RPMI7951 (cell line): ENCODE measurements at places on chromosomes 3 and 15.

- DNase-seq: no peak
These were observed 49.5 kb downstream of the GPR176 start for GRCh38 chr15:39870537-39870936.

- DNase-seq: no peak
These were observed 341.3 kb downstream of the LSAMP start for GRCh38 chr3:116103868-116104530.

GRCh38 chr3:11461226-11461625, 182.5 kb downstream of the VGLL4 start:
- DNase-seq: no peak

DNA sequence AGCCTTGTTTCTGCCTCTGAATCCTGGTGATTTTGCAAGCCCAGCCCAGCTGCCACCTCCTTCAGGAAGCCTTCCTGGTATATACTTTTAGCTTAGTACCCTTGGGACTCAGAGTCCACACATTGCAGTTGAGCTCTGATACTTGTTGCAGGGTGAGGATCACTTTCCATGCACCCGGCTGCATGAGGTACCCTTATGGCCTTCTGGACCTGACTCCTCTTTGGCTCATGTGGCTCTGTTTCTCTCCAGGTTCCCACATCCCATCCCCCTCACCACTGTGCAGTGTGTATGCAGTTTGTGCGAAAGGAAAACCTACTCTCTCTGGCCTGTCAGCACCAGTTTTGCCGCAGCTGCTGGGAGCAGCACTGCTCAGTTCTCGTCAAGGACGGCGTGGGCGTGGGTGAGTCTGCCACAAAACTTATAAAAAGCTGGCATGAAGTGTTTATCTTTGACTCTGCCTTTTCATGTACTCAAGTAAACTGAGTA, 23.1 kb upstream of the P4HTM start:
- DNase-seq: no peak

- no peak for DNase-seq
These were observed 43.6 kb downstream of the DMXL2 start for GRCh38 chr15:51579012-51579411.

DNA sequence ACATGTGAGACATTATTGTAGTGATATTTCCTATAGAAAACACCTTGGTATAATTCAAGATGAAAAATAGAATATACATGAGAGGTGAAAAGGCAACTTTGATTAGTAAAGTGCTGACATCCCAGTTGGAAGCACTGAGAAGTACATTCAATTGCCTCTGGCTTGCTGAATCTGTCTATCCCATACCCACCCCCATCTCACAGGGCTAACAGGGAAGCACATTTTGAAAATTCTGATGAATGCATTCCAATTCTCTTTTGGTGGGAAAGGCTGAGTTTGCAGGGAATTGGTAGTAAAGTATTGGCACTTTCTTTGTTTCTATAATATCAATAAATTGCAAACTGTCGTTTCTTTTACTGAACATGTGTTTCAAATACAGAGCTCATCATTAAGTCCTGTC, 122.9 kb downstream of the MBNL1 start:
- no peak for DNase-seq

- peak; percentile 91 for DNase-seq
These were observed 65.5 kb downstream of the GALK2 start for GRCh38 chr15:49235446-49236124.

GRCh38 chr15:70754862-70755261, 8.5 kb downstream of the UACA start:
- DNase-seq: no peak

GRCh38 chr15:78985859-78986475, 41.1 kb upstream of the CTSH start:
- DNase-seq: no peak

GRCh38 chr3:146594843-146595482, 10.2 kb downstream of the PLSCR5 start:
- peak; percentile 16 for DNase-seq

DNA sequence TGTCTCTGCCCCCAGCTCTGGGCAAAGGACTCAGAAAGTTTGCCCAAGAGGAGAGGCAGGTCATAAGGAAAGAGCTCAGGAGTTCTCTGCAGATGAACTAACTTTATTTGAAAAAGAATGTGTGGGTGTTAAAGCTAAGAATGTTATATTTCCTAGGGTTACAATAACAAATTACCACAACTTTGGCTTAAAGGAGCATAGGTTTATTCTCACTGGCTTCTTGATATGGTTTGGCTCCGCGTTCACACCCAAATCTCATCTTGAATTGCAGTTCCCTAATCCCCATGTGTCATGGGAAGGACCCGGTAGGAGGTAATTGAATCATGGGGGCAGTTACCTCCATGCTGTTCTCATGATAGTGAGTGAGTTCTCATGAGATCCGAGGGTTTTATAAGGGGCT, 383.7 kb upstream of the CFAP20DC start:
- no peak for DNase-seq

GRCh38 chr3:188196232-188196990, 42.5 kb downstream of the LPP start:
- DNase-seq: peak; percentile 38

GRCh38 chr15:50024281-50024680, 94.8 kb downstream of the ATP8B4 start:
- no peak for DNase-seq

DNA sequence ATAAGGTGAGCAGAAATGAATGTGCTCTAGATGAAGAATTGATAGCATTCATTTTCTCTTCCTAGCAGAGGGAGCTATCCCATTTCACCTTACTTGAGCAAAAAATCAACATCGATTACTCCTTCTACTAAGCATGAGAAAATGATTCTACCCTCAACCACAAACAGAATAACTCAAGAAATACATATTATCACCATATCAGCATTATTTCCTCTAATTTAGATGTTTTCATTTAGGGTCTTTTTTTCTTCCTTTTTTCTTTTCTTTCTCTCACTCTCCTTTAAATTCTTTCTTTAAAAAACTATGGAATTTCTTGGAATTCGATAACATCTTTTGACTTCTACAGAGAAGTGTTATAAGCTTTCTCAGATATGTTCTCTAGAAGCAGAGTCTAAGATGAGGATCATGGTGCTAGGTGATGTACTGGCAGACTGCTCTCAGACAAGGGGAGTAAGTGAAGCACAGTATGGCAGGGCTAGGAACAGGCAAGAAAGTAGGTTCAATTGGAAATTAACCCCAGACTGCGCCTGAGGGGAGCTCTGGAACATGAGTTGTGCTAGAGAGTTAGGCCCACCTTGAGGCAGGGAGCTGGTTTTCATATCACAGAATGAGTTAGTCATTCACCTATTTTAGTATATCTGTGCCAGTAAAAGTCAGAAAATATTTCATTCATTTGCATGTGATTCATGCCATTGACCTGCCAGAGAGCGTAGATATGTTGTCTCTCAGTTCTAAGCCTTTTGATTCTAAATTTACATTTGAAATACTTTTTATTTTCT, 279.2 kb upstream of the KCNH8 start:
- DNase-seq: no peak

DNA sequence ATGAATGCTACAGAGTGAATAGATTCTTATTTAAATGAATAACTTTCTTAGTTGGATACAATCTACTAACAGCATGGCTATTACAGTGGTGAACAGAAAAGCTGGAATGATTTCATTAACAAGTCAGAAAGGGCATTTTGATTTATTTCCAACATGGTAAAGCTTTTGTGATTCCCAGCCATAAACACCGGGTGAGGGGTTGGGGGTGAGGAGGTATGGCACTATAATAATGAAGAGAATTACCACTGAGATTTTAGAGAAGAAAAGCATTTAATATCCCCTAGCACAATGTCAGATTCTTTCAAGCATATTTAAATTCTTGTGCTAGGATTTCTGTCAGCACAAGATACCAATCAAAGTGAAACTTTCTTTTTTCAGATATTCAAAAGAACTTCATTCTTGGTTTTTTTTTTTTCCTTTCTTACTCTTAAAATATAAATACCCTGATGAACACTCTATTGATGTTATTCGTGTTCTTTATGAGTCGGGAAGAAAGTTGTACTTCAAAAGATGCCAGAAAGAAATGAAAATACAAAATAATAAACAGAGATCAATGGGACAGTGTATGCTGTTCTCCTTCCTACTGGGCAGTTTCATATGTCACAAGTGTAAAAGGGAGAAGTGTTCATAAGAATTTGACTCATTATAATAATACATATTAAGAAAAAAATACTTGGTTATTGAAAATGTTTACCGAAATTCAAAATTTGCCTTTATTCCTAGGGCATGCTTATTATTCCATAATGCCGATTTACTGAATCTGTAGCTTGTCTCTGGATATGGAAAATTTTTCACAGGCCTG, 522.8 kb downstream of the CADM2 start:
- DNase-seq: no peak

DNA sequence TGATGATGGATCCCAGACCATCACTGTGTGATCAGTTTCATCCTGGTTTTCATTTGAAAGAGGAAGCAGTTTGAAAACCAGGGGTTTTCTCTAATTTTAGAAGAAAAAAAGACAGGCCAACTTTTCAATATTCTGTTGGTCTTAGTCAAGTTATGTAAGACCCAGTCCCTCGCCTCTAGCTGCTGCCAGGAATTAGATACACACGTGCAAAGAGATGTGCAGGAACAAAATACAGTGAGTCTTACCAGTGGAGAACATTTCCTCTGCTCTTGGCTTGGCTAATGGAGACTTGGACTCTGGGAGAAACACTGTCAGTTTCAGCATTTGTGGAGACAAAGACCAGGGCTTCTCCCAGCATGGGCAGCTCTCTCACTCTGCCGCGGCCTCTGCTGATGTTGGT, 214.9 kb upstream of the C2CD4B start:
- DNase-seq: no peak

DNA sequence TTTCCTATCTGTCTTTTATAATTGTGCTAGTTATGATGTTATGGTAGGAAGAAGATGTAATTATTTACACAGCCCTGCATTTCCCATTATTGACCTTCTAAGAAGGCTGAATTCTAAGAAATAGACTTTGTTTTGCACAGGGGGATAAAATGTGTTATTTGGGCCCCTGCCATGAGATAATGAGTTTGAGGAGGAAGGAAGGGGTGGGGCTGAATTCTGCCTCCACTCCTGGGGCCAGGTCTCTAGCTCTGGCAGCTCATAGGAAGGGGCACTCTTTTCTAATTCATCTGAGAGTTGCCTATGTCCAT, 69.2 kb upstream of the GOLGA8B start:
- no peak for DNase-seq

DNA sequence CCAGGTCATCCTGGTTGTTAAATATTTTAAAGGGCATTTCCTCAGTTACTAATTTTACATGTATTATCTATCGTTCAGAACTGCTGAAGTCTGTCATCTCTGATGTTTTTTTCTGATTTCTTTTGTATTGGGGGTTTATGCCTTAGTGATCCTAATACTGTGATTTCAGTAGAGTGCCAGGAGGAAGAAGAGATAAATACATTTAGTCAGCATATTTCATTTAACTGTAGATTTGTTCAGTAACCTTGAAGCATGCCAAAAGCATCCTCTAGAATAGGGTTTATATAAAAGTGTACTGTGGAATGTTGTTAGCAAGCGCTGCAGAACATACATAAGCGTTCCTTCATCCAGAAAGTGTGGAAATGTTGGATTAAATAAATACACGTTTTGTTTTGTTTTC, 342.3 kb upstream of the DPPA4 start:
- no peak for DNase-seq

- no peak for DNase-seq
These were observed 12.0 kb downstream of the PIERCE2 start for GRCh38 chr15:55420171-55420866.
